ENCODE measurements at places on chromosomes 7 and 10. TPM values are rescaled to one million over a fixed set of nuclear protein-coding genes. Genes with fewer than 3 reads are reported as not detected.
A peak's percentile ranks its signal among the peaks of the same experiment; 100 is the strongest.

ARHGEF5 gene
- not detected for total RNA-seq

GRCh38 chr7:100604028-100604975 lies 2.1 kb downstream of the PCOLCE start:
- peak; percentile 48 for DNase-seq

CRHR2 gene
- total RNA-seq, result not detected

DNA sequence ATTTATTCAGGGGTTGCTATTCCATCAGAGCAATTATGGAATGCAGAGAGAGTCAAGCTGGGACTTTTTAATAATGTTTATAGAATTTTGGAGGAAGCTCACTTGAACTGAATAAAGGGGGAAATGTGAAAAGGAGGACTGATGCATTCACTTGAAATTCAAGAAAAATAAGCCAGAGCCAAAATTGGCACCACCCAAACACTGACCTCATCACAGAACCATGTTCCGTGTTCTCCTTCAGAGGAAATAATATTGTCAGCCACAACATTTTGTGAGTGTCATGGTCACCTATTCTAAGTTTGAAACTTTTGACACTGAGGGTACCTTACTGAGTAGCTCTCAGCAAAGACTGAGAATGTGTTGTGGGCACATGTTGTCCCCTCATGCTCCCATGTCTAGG lies 207.0 kb downstream of the ANK3 start:
- DNase-seq, result no peak

TMEM213 gene
- not detected for total RNA-seq

DNA sequence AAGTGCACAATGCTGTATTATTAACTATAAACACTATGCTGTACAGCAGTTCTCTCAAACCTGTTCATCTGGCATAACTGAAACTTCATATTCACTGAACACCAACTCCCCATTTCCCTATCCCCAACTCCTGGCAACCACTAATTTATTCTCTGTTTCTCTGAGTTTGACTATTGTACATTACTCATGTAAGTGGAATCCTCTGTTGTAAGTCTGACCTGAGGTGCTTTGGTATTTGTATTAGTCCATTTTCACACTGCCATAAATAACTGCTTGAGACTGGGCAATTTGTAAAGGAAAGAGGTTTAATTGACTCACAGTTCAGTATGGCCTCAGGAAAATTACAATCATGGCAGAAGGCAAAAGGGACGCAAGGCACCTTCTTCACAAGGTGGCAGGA lies 266.3 kb downstream of the PPP1R3A start:
- no peak for DNase-seq

DNA sequence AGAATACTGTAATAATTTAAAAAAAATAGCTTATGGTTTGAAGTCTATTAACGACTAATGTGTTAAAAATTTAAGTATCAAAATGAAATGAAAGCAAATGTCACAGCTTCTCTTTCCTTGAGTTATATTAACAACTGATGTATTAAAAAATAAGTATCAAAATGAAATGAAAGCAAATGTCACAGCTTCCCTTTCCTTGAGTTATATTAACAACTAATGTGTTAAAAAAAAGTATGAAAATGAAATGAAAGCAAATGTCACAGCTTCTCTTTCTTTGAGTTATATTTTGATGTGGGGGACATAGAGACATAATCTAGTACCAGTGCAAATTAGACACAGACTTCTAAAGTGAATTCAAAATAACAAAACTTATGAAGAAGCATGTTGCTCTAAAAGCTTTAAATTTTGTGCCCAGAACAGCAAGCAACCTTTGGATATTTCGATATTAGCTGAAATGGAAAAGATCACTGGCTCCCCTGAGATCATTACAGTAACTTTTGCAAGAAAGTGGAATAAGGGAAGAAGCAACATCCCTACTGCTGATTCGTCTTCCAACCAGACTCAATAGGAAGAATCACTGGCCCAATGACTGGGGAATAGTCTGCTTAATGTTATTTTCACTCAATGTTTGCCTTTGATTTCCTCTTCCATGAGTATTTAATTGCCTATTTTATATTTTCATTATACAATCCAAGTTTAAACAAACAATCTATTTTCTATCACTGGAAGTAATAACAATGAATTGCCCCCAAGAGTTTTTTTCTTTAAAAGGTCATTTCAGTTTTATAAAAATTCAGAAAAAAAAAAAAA lies 8.0 kb downstream of the SKAP2 start:
- DNase-seq, result no peak
